ENCODE measurements at places on chromosomes 6 and 20. TPM values are rescaled to one million over a fixed set of nuclear protein-coding genes. Genes with fewer than 3 reads are reported as not detected.

SYCP2 gene
- 6.1 TPM for total RNA-seq

BPIFB4 gene
- not detected for total RNA-seq

ZGPAT gene
- 25.7 TPM for total RNA-seq

NDUFAF5 gene
- total RNA-seq = 15.6 TPM

MAP7 gene
- 21.5 TPM for total RNA-seq

LPA gene
- not detected for total RNA-seq

- no peak for DNase-seq
These were observed 95.0 kb downstream of the TOX2 start for GRCh38 chr20:44009679-44009992.

DNA sequence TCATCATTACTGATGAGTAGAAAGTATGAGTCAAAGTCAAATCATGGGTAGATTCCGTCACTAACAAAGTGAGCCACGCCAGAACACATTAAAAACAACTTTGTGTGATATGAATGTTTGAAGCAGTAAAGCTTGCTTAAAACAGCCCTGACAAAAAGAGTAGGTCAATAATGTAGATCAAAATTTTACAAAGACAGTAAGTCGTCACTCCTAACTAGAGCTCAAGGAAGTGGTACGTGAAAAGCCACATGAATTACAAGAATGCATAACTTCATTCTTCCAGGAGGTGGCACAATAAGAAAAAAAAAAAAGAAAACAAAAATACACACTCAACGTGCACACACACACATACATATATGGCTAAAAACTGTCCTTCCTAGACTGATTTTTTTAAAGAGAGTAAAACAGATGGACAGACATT, 69.9 kb downstream of the HACE1 start:
- DNase-seq = peak; percentile 75

DNA sequence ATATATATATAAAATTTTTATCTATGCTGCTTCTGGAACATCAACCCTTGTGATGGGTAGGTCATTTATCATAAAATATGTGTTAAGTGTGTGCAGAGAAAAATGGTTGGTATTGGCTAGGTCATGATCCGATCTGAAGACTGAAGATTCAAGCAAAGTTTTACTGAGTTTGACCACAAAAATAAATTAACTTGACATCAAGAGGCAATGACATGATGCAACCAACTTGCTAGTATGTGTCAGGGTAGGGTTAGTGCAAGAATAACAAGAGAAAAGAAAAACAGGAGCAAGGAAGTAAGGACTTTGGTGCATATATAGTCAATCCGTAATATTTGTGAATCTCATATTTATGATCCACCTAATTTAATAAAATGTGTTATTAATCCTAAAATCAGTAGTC, 1202.0 kb upstream of the ADGRB3 start:
- peak; percentile 18 for DNase-seq

GRCh38 chr20:57275813-57276212, 9.4 kb upstream of the BMP7 start:
- DNase-seq = no peak
